ENCODE measurements at places on chromosomes 1 and 21. TPM values are rescaled to one million over a fixed set of nuclear protein-coding genes. Genes with fewer than 3 reads are reported as not detected.

DNA sequence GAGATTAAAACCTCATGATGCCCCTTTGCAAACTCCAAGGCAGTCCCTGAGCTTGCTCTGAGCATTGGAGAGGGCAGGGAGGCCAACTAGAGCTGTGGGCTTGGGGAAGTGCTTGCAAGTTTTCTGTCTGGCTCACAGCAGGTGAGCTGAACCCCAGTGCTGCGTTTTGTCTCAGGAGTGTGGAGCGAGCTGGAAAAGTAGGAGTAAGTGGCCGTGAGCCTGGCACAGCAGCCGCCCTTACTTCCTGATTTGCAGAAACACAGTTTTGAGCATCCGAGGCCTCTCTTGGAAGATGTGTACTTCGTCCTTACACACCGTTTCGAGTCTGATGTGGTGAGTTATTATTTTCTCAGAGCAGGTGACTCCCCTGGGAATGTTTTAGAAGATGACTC lies 221.2 kb upstream of the C1orf174 start:
- peak; percentile 6 for DNase-seq

- DNase-seq: no peak
These were observed 26.8 kb downstream of the EGLN1 start for GRCh38 chr1:231395076-231395997.

DNA sequence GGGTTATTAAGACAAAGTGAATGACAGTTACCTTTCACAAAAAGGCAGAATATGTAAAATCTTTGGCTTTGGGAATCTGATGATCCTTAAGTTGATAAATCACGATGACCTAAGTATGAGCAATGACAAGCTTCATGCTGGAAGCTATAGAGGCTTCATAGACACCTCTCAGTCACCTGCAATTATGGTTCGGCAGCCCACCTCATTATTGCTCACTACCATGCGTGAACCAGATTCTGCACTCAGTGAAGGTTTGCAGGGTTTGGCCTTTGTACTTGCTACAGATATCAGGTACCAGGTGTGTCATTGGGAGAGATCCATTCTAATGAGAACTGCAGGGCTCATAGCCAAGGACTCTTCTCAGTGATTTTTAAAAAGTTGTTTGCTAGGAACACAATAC lies 163.5 kb downstream of the KCTD3 start:
- peak; percentile 51 for DNase-seq

DNA sequence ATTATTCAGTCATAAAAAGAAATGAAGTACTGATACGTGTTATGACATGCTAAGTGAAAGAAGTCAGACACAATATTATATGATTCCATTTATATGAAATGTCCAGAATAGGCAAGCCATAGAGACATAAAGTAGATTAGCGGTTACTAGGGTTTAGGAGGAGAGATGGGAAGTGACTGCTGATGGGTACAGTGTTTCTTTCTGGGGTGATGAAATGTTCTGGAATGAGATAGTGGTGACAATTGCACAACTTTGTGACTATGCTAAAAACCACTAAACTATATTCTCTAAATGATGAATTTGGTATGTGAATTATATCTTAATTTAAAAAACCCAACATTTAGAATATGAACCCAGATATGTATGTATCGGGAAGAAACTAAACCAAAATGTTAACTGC lies 27.6 kb downstream of the IPP start:
- no peak for DNase-seq

GRCh38 chr1:5720936-5721335 lies 271.3 kb downstream of the NPHP4 start:
- DNase-seq: peak; percentile 21

DNA sequence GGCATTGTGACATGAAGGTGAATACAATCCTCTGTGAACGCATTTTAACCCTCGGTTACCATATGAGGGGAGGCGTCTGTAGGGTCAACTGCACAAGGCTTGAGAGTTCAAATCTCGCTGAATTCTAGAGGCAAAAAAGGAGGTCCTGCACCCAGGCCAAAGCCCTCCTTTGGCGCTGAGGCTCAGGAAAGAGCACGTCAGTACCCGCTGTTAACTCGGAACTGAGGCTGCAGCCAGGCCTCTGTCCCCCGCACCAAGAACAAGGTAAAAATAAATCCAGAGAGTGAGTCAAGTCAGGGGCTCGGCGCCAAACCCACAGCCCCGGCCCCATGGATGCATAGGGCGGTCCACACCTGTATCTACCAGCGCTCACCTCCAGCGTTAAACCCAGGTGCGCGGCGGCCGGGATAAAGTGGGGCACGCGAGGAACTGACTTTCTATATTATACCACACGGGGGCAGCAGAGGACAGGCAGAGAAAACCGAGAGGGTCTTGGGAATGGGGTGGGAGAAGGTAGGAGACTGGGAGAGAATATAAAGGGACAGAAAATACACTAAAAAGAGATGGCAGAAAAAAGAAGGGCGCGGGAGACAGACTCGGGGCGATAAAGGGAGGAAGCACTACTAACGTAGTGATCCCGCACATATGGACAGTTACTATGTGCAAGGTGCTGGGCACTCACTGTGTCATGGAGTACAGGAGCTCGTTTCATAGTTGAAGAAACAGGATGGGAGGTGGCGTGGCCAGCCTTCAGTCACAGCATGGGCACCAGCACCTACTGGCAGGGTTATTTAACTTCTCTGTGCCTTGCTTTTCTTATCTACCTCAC lies 54.9 kb downstream of the DMRTA2 start:
- no peak for DNase-seq

DNA sequence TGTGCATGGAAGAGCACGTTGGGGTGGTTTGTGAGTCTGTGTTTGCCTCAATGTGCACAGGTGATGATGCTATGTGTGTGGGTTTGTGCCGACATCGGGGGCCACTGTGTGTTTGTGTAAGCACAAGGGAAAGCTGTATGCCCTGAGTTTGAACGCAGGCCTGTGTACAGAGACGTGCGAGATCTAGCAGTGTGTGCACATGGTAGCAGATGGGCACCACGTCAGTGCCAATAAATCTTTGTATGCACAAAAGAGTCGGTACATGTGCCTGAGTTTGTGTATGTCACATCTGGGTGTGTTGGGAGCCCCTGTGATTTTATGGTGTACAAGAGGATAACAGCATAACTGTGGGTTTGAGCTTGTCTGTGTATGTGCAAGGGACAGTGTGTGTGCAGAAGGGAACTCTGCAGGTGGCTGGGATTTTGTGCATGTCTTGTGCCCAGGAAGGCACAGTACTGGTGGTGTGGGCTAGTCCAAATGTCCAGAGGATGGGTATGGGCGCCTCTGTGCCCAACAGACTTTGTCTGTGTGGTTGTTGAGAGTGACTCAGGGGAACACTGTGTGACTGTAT lies 32.0 kb upstream of the WASF2 start:
- DNase-seq: no peak

DNA sequence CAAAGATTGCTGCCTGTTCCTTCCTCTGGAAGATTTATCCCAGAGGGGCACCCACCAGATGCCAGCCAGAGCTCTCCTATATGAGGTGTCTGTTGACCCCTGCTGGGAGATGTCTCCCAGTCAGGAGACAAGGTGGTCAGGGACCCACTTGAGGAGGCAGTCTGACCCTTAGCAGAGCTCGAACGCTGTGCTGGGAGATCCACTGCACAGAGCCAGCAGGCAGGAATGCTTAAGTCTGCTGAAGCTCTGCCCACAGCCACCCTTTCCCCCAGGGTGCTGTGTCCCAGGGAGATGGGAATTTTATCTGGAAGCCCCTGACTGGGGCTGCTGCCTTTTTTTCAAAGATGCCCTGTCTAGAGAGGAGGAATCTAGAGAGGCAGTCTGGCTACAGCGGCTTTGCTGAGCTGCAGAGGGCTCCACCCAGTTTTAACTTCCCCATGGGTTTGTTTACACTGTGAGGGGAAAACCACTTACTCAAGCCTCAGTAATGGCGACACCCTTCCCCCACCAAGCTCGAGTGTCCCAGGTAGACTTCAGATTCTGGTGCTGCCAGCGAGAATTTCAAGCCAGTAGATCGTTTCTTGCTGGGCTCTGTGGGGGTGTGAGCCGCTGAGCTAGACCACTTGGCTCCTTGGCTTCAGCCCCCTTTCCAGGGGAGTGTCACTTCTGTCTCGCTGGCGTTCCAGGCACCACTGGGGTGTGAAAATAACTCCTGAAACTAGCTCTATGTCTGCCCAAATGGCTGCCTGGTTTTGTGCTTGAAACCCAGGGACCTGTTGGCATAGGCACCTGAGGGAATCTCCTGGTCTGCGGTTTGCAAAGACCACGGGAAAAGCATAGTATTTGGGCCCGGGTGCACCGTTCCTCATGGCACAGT lies 51.1 kb upstream of the PDC start:
- no peak for DNase-seq

DNA sequence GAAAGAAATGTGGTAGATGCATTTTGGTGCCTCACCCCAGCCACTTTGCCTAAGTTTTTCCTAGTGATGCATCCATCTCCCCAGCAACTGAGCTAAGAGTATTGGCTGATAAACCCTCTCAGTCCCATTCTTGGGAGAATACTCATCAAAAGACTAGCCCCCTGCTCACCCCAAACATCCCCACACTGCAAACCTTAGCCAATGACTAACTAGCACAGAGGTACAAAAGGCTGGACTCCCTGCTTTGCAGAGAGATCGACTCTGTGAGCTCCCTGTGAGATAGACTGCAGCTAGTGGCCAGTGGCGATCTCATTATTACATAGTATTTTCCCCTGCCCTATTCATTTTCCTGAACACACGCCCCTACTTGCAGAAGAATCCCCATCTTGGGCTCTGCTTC lies 155.3 kb downstream of the HHIPL2 start:
- DNase-seq: no peak

GRCh38 chr1:246215510-246215903 lies 291.6 kb downstream of the SMYD3 start:
- DNase-seq: no peak

DNA sequence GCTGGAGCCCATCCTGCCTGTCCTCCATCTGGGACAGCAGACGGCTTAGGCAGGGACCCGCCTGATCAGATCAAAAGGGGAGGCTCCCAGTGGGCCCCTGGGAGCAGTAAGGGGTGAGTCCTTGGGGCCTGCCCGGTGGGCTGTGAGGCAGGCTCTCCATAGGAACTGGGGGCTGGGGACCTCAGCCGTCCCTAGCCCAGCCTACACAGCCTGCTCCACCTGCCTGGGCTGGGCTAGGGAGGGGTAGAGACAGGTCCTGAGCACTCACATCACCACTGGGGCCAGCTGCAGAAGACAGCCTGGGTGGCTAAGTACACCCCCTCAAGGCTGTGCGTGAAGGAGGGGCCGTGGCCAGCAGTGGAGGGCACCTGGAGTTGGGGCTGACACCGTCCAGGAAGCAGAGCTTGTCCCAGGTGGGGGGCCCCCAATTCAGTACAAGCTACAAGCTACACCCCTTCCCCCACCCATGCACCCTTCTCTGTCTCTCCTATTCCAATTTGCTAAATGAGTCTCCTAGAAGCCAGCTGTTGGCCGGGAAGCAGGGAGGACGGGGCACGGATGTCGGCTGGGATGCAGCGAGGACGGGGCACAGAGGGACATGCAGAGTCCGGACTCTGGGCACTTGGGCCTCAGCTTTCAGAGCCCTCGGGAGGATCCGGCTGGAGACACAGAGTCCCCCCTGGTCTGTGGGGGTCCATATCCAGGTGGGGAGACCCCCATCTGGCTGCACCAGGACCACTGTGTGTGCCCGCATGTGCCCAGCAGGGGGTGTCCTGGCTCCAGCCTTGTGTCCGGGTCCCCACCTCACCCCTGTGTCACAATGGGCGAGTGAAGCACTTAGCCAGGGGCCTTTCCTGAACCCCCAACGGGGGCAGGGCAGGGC lies 1.7 kb downstream of the ISG15 start:
- DNase-seq: no peak

DNA sequence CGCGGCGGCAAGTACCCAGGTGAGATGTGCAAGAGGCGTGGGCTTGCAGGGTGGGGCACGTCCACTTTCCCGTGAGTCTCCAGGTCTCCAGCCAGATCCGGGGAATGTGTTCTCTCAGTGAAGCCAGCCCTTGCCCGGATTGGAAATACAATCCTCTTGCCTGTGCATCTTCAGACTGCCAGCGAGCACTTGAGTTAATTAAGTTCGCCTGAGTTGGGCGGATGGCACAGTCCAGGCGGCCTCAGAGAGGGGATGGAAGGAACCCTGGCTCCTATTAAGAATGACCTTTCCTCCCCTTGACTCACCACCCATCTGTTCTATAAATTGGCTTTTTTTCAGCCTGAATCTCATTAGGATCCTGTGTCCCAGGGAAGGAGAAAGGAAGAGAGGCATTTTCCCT lies 33.3 kb upstream of the CNTN2 start:
- DNase-seq: no peak

DNA sequence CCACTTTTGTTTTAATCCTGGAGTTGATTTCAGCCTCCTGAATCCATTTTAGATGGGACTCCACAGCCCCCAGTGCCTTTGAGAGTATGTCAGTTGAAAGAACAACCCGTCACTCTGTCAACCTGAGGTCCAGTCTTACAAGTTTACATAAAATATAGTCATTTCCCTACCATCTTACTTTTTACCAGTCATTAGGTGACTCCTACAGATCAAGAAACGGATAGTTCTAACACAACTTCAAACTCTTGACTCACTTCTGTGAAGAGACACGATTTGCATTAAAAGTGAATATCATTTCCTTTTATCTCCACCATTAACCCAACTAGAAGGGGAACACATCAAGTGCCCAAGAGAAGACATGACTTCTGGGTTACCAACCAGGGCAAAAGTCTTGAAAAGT lies 147.1 kb downstream of the NTPCR start:
- no peak for DNase-seq

GRCh38 chr21:41043014-41043413 lies 124.9 kb upstream of the BACE2 start:
- no peak for DNase-seq

DNA sequence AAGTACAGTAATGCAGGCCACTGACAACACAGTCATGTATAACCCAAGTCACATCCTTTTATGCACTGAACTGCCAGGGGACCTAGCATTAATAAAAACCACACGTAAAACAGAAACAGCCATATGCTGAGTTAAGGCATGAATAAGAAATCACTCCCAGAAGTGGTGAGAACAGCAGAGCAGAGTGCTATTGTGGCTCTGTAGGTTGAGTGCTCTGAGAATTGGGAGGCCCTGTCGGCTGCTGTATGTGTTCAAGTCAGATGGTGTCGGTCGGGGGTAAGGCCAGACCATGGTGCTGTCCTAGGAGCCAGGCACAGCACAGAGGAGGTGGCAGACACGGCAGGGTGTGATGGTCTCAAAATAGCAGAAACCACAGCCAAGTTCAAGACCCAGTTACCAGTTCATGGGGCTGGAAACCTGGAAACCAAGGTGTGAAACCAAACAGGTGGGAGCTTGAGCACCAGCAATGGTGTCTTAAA lies 126.6 kb upstream of the COA6 start:
- DNase-seq: no peak

The PRKCZ gene
- 1.4 TPM for total RNA-seq

The MAP3K21 gene
- 0.33 TPM for total RNA-seq

The PRELP gene
- total RNA-seq: 133 TPM

The PRAMEF27 gene
- total RNA-seq: not detected

The OR2T29 gene
- total RNA-seq: not detected

The DNTTIP2 gene
- 34.2 TPM for total RNA-seq

The AADACL3 gene
- total RNA-seq: not detected

The GRIK3 gene
- total RNA-seq: 4.4 TPM

The ADCY10 gene
- total RNA-seq: 0.33 TPM

The RUNX1 gene
- 7.5 TPM for total RNA-seq
